Stimulated activated effector memory CD8-positive, alpha-beta T cell treated with anti-CD3 and anti-CD28 coated beads, Interleukin-12 subunit alpha, Interleukin-12 subunit beta, amount 100 ng/mL, for 72 hours (primary cell): ENCODE measurements at places on chromosomes 11 and 22.

- no peak for DNase-seq
Measured at GRCh38 chr22:42399315-42400271, 32.6 kb downstream of the NFAM1 start.

DNA sequence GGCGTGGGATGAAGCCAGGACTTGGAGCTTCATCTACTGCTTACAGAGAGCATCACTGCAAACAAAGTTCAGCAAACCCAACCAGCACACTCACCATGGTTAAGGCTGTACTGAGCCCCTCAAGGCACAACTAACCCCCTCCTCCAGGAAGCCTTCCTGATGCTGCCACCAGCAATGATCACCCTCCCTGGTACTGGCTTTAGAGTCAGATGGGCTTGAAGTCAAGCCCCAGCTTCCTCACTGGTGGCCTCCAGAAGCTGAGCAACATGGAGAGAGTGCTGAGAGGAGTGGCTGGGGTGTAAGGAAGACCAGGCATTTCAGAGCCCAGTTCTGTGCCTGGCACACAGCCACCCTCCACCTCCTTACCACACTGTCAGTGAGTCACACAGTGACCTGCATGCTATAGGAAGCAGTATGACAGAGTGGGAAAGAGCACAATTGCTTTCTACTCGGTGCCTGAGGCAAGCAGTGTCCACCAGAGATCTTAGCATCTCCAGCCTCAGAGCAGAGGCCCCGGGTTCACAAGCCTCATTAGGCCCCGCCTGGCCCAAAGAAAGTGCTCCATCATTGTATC lies 24.7 kb upstream of the BAIAP2L2 start:
- no peak for DNase-seq

DNA sequence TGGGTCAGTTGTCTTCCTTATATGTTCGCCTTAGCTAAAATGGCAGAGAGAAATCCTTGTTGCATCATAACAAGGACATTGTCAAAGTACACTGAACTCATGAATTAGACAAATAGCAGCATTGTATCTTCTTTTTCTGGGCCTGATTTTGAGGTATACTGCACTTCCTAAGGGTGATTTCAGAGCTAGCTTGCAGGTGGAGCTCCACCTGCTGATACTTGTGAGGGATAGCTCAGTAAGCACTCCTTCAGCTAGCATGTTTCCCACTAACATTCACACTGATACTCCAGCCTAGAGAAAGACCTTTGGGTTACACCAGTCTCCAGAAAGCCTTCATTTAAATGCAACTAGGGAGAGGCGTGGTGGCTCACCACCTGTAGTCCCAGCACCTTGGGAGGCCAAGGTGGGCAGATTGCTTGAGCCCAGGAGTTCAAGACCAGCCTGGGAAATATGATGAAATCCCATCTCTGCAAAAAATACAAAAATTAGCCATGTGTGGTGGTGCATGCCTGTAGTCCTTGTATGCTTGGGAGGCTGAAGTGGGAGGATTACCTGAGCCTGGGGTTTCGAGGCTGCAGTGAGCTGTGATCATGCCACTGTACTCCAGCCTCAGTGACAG lies 29.8 kb downstream of the JAM3 start:
- DNase-seq = no peak

DNA sequence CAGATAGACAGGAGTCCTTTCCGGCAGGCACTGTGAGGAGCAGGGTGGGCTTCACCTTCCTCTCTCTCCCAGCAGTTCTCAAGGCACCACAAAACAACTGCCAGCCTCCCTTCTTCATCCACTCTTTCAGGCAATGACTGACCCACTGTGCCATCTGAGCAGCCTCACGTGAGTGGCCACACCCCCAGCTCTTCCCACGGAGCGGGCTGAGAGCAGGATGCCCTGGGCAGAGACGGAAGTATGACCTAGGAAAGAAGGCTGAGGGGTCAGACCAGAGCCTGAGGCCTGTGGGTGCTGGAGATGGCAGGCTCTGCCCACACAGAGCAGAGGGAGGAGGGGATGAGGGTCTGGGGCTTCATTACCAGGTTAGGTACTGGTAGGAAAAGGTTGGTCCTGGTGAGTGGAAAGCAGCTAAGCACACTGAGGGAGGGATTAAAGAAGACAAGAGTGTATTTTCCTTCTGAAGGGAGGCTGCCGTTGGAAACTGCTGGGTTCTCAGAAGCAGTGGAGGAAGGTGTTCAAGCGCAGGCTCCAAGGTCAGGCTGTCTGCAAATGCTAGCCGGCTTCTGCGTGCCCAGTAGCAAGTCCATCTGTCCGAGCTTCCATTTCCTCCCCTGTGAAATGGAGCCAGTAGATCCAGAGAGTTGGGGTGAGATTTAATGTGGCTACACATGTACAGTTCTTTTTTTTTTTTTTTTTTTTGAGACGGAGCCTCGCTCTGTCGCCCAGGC lies 4.6 kb downstream of the NLRP6 start:
- no peak for DNase-seq

- no peak for DNase-seq
Measured at GRCh38 chr22:26445577-26446275, 16.7 kb downstream of the ASPHD2 start.

- no peak for DNase-seq
Measured at GRCh38 chr11:95156916-95157541, 67.4 kb downstream of the ENDOD1 start.

DNA sequence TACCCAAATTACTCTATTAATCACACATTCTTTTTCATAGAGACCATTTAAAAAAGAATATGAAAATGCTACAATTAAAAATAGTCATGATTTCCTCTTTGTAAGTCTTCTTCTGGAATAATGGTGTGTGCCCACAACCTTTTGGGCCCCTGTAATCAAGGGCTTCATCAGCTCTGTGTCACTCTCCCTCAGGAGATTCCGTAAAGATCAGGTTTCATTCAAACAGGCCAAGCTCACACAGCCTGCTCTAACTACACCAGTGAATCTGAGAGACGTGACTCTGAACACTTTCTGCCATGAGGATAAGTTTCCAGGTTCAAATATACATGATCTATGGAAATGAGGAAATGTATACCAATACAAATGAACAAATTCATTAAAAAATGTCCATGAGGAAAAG lies 9.5 kb downstream of the DRICH1 start:
- no peak for DNase-seq

GRCh38 chr22:37533995-37534394 lies 14.8 kb upstream of the CARD10 start:
- no peak for DNase-seq

- DNase-seq = no peak
Measured at GRCh38 chr11:102446606-102447005, 6.0 kb downstream of the TMEM123 start.

GRCh38 chr11:128734832-128735224 lies 41.0 kb downstream of the FLI1 start:
- no peak for DNase-seq

GRCh38 chr22:22848364-22848866 lies 39.2 kb upstream of the IGLL5 start:
- DNase-seq = peak; percentile 67

GRCh38 chr11:121117788-121118187 lies 16.7 kb downstream of the TECTA start:
- DNase-seq = no peak

DNA sequence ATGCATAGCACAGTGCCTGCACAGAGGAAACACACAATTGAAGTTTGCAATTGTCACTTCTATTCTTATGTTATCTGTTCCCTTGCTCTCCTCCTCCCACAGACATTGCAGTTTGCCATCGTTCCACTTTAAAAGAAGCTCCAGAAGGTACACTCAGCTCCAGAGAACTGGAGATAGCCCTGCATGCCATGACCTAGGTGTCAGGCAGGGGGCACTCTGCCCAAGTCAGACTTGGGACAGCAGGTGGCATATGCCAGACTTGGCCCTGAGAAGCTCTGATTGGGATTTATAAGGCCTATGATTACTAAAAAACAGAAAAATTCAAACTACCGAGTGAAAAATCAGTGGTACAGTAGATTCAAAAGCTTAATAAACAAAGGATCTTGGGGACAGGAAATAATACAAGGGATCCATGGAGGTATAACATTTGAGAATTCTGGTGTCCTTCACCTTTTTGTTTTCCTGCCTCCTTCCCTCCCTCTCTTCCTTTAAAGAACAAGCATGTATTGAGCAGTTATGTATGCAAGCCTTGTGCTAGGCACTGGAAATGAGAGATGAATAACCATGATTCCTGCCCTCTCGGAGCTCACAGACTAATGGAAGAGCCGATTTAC lies 40.0 kb downstream of the TENM4 start:
- DNase-seq = no peak

DNA sequence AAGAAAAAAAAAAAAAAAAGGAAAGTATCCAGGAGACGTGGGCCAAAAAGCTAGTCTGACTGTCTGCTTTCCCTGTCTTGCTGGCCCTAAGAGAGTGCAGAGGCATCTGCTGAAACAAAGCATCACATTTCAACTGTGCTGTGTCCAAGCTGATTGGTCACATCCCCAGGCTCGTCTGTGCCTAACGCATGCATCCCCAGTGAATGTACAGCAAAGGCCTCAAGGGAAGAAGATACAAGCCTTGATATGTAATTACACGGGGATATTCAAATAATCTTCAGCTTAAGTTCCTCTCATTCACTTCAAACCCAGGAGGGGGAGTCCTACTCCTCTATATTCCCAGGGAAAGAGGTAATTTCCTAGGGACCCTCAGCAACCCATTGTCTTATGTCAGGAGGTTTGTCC lies 5.4 kb upstream of the SORL1 start:
- no peak for DNase-seq

DNA sequence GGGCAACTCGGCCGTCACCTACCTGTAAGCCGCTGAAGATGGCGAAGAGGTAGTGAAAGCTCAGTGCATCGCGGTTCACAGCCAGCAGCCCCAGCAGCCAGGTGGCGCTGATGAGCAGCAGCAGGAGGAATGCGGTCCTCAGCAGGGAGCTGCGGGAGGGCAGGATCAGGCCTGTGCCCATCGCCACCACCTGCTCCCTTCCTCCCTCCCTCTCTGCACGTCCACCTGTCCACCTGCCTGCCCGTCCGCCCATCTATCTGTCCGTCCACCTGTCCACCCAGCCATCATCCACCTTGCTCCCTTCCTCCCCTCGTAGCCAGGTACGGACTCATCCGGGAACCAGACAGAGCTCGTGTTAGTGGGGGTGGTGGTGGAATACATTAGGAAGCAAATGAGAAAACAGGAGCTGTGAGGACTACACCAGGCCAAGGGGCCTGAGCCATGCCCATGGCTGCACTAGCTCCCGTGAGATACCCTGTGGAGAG lies 32.2 kb downstream of the TRMU start:
- DNase-seq = peak; percentile 86

DNA sequence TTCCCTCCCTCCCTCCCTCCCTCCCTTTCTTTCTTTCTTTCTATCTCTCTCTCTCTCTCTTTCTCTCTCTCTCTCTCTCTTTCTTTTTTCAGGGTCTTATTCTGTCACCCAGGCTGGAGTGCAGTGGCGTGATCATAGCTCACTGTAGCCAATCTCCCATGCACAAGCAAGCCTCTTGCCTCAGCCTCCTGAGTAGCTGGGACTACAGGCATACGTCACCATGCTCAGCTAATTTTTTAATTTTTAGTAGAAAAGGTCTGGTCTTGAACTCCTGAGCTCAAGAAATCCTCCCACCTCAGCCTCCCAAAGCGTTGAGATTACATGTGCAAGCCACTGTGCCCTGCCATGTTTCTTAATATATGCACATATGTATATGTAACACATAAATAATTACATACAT lies 19.0 kb downstream of the TSKU start:
- DNase-seq = no peak

GRCh38 chr22:32920032-32920628 lies 118.6 kb downstream of the TIMP3 start:
- no peak for DNase-seq

- DNase-seq = no peak
Measured at GRCh38 chr11:103281301-103281700, 172.1 kb downstream of the DYNC2H1 start.

DNA sequence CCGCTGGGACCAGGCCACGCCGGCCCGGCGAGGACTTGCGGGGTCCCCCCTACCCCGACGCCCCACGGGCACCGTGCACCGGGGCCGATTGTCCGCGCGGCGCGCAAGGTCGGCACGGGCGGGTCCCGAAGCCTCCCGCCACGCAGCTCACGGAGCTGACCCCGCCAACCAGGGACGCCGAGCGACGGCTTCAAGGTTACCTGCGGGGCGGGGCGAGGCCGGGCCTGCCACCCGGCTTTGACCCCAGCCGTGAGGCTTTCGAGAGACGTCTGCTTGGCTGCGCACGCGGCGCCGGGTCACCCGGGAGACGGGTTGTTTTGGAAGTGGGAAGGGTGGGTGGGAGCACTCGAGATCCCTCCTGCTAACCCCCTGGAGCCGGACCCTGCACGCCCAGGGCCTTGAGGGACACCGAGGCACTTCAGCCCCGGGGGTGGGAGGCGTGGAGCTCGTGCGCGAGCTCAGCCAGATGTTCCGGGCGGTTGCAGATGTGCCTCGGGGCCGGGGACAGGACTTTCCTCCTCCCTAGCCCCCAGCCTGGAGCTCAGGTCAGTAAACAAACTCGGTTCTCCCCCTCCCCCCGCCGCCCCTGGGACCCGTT lies 3.2 kb upstream of the WNT11 start:
- peak; percentile 71 for DNase-seq

- no peak for DNase-seq
Measured at GRCh38 chr11:3950996-3951660, 95.7 kb downstream of the STIM1 start.

DNA sequence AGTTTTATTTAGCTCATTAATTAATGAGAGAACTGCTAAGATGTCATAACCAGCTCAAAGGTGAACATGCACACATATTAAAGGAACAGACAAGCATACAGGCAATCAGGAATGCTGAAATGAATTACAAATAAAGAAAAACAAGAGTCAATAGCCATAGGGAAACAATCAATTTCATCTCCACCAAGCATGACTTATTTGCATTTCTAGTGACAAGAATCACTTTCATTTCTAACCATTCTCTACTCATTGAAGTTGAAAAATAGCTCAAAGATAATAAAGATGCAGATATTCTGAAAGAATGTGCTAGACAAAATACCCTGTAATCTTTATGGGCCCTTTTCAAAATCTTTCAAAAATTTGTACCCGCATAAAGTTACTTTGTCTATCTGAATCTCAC lies 23.2 kb downstream of the ISX start:
- DNase-seq = no peak

- no peak for DNase-seq
Measured at GRCh38 chr11:111520560-111520959, 6.0 kb downstream of the HOATZ start.

DNA sequence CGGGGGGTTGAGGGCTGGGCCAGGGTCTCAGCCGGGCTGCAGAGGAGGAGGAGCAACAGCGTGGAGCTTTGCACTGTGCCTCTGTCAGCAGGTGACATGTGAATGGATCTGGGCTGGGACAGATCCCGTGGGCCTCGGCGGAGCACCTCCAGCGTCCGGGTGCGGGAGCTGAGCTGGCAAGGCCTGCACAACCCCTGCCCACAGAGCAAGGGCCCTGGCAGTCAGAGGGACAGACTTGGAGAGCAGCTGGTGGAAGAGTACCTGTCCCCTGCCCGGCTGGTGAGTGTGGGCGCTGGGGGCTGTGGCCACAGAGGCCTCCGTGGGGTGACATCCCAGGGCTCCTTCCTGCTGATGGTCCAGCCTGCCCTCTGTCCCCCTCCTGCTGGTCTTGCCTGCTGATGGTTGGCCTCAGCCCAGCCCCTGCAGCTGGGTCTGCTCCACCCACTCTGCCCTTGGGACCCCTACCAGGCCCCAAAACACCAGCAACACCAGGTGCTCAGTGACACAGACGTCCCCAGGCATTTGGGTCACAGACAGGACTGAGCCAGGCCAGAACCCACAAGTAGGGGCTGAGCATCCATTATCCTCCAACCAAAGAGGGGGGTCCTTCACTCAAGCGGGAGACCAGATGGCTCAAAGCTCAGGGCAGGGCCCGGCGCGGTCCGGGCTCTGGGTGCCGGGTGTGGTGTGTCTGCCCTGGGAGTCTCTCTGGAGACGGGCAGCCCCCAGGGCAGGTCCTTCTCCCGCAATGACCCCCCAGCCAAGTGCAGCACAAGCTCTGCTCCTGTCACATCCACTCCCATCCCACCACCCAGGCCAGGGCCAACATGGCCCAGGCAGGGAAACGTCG lies 3.5 kb downstream of the LRRC56 start:
- DNase-seq = no peak
